ENCODE measurements at places on chromosomes 11 and 22. TPM values are rescaled to one million over a fixed set of nuclear protein-coding genes. Genes with fewer than 3 reads are reported as not detected.

MYRF gene
- 0.29 TPM for total RNA-seq

GRCh38 chr11:18010977-18011586 lies 1.8 kb downstream of the SERGEF start:
- H3K36me3 ChIP-seq, result no peaks in the 10 kb centered on the region
- no peak for DNase-seq
- H3K27me3 ChIP-seq, result peaks cover 7% of the 10 kb centered on the region

GRCh38 chr11:95556342-95557163 lies 233.0 kb downstream of the FAM76B start:
- no peak overlapping the region for H3K27ac ChIP-seq
- H3K27me3 ChIP-seq, result no peaks in the 10 kb centered on the region
- H3K36me3 ChIP-seq, result no peaks in the 10 kb centered on the region
- no peaks in the 10 kb centered on the region for H3K4me1 ChIP-seq

DNA sequence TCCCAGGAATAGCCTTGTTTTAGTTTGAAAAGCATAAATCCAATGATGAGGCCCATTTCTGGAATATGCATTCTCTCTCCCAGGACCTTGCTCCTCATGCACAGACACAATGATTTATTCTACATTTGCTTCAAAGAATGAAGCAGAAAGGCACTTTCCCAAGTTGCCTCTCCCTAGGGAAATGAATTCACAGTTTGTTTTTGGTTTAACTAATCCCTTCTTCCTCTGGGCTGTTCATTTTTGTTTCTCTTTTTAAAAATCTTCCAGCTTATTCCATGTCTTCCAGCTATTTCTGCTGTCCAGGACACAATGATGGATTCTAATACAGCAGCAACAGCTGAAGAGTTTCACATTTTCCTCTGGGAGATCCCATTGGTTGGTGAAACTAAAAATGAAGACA lies 1529.2 kb upstream of the TENM4 start:
- H3K27ac ChIP-seq, result no peak overlapping the region
- no peaks in the 10 kb centered on the region for H3K36me3 ChIP-seq
- no peaks in the 10 kb centered on the region for H3K27me3 ChIP-seq
- peaks cover 3% of the 10 kb centered on the region for H3K4me1 ChIP-seq

PHF21B gene
- total RNA-seq, result 113 TPM
